ENCODE measurements at places on chromosomes 12 and 14. TPM values are rescaled to one million over a fixed set of nuclear protein-coding genes. Genes with fewer than 3 reads are reported as not detected.

Gene ERG28
- total RNA-seq: 3.6 TPM

Gene AMN
- 2.1 TPM for total RNA-seq

Gene NAA30
- 38.4 TPM for total RNA-seq

Gene SMIM41
- 0.82 TPM for total RNA-seq

Gene TGFB3
- 69.4 TPM for total RNA-seq

Gene SFSWAP
- 34.5 TPM for total RNA-seq

Gene GON7
- total RNA-seq: 15.5 TPM

Gene ANKRD33
- not detected for total RNA-seq

Gene HOXC6
- not detected for total RNA-seq

Gene REP15
- total RNA-seq: 3.0 TPM

Gene SAV1
- 36.6 TPM for total RNA-seq

Gene CDC42BPB
- total RNA-seq: 83.1 TPM

Gene OASL
- total RNA-seq: 0.31 TPM

Gene C12orf54
- not detected for total RNA-seq

Gene IGFBP6
- 251 TPM for total RNA-seq

Gene TAS2R19
- 17.1 TPM for total RNA-seq

Gene CTSG
- 4.3 TPM for total RNA-seq

Gene RNF212B
- total RNA-seq: not detected

Gene LRRC9
- total RNA-seq: under 0.01 TPM

Gene KRT83
- total RNA-seq: not detected

Gene SLC35F4
- total RNA-seq: not detected

Gene KLRD1
- 0.31 TPM for total RNA-seq

Gene GRIP1
- total RNA-seq: 5.4 TPM

Gene CLEC2A
- not detected for total RNA-seq

Gene C14orf119
- 25.5 TPM for total RNA-seq

Gene TAS2R50
- total RNA-seq: 10.7 TPM

Gene B3GNT4
- total RNA-seq: 0.41 TPM
